ENCODE measurements at places on chromosomes 5 and 9.

DNA sequence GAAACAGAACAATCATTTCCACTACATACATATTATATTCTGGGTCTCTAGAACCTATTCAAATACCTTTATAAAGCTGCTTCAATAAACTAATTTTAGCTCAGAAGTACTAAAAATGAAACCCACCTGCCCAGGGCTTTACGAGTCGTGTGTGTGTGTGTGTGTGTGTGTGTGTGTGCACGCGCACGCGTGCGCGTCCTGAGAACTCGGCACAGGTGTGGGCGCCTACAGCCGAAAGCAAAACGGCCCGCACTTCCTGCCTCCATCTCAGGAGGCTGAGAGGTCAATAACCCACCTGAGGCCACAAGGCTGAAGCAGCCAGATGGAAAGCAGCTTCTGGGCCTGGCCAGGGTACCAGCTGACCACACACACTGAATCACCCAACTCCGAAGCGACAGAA lies 3.0 kb downstream of the CLPTM1L start:
- no peak for DNase-seq

GRCh38 chr9:101587332-101588043 lies 7.3 kb downstream of the PPP3R2 start:
- no peak for DNase-seq

GRCh38 chr9:121246821-121247561 lies 21.0 kb upstream of the GSN start:
- no peak for DNase-seq

DNA sequence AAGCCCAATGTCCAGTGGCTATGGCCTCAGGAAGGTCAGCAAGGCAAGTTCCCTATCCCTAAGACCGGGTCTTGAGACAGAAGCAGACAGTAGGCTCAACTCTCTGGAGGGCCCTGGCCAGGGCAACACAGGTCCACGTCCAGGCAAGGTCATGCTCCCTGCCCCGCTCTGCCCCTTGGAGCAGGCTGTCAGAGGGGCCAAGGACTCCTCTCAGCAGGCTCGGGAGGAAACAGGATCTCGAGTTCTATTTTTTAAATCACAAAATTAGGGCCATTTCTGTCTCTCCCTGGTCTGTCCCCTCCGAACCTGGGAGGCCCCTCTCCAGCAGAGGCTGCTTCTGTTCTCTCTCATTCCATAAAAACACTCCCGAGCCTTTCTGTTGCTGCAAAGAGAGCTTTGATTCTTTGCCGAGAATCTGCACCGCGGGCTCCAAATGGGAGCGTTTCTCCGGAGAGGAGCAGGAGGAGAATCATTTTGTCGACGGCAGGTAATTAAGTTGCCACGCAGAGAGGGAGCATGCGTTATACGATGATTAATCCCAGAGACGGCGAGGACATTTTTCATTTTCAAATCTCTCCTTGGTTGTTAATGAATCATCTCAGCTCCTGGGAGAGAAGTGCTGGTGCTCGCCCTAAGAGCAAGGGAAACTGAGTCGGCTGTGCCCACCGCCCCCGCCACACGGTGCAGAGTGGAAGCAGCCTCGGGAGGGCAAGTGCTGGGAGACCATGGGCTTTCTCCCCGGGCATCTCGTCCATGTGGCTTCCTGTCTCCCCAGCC lies 24.5 kb upstream of the FCN1 start:
- DNase-seq: no peak

GRCh38 chr5:76114179-76114851 lies 31.1 kb downstream of the SV2C start:
- peak; percentile 85 for DNase-seq

- no peak for DNase-seq
Observed at GRCh38 chr5:122056913-122057312, 21.1 kb downstream of the LOX start.

- DNase-seq: no peak
Observed at GRCh38 chr9:138067613-138068367, 190.2 kb downstream of the CACNA1B start.

DNA sequence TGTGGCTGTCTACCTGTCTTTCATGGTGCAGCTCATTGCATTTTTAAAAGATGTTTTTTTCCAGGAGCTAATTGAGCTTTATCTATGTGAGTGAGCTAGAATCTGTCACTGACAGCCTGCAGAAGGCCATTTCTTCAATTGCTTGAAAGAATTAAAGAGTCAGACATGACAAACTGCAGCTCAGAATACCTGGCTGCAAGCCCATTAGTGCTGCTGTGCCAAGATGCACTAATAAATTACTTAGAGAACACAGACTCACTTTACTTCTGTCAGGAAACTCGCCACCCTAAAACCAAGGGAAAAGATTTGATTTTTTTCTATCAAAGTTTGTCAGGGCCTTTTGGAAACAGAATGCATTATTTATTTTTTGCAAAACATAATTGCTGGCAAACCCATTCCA lies 368.3 kb downstream of the CAAP1 start:
- no peak for DNase-seq

DNA sequence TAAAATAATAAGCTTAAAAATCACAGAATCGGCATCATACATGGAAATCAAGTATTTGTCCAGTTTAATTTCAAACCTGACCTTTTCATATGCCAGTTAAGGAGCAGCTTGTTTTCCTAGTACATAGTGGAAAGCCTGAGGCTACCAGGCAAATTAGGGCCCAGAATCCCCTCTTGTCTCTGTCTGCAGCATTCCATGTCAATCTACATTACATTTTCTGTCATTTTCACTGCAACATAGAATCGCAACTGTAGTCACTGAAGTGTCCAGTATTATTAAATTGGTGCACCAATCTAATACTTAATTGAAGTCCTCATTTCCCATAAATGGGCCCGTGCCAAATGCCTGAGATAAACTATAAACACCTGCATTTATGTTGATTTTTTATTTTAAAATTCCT lies 1352.2 kb upstream of the ACO1 start:
- DNase-seq: no peak

- DNase-seq: no peak
Observed at GRCh38 chr5:16313761-16314160, 134.2 kb upstream of the MARCHF11 start.

DNA sequence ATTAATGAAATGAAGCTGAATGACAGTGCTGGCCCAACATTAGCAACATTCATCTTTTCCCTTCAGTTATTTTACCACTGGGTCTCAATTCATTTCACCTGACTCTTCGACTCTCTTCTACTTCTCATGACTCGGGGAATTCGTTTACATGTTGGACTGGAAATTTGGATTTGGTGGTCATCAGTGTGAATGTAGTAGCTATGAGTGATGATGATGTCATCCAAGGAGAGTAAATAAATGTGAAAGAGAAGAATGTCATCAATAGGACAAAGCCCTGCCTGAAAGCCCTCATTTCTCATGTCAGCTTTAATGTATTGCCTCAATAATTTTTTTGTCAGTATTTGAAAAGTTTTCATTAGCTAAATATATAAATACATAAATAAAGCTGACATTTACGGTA lies 21.9 kb upstream of the CFAP95 start:
- DNase-seq: no peak

GRCh38 chr9:73149371-73150067 lies 2.1 kb upstream of the ANXA1 start:
- DNase-seq: no peak

DNA sequence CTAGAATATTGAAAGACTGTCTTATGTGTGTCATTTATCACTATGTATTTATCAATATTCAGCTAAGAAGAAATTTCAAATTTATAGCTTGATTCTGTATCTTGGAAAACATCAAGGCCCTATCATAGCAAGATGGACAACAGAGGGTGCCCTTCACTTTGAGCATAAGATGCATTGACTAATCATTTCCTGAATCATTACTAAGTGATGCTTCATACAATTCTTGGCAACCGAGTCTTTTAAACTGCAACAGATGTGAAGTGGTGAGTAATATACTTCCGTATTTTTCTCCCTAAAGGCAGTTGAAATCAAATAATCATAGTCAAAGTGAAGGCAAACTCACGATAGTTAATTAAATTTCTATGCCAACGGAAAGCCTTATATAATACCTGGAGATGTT lies 318.6 kb upstream of the RGMB start:
- DNase-seq: no peak

- no peak for DNase-seq
Observed at GRCh38 chr5:157598350-157598936, 22.9 kb upstream of the ADAM19 start.
